ENCODE measurements at places on chromosomes 16 and 17.
A peak's percentile ranks its signal among the peaks of the same experiment; 100 is the strongest.

- H3K4me3 ChIP-seq: no peak overlapping the region
- peaks cover 37% of the 10 kb centered on the region for H3K4me1 ChIP-seq
- H3K27ac ChIP-seq: no peak overlapping the region
- H3K36me3 ChIP-seq: no peaks in the 10 kb centered on the region
Observed at GRCh38 chr17:6460531-6461161, 16.4 kb downstream of the PIMREG start.

- H3K4me1 ChIP-seq: peaks cover under 1% of the 10 kb centered on the region
- no peak overlapping the region for H3K27ac ChIP-seq
- no peaks in the 10 kb centered on the region for H3K27me3 ChIP-seq
Observed at GRCh38 chr17:73371285-73371684, 59.5 kb upstream of the CDC42EP4 start.

DNA sequence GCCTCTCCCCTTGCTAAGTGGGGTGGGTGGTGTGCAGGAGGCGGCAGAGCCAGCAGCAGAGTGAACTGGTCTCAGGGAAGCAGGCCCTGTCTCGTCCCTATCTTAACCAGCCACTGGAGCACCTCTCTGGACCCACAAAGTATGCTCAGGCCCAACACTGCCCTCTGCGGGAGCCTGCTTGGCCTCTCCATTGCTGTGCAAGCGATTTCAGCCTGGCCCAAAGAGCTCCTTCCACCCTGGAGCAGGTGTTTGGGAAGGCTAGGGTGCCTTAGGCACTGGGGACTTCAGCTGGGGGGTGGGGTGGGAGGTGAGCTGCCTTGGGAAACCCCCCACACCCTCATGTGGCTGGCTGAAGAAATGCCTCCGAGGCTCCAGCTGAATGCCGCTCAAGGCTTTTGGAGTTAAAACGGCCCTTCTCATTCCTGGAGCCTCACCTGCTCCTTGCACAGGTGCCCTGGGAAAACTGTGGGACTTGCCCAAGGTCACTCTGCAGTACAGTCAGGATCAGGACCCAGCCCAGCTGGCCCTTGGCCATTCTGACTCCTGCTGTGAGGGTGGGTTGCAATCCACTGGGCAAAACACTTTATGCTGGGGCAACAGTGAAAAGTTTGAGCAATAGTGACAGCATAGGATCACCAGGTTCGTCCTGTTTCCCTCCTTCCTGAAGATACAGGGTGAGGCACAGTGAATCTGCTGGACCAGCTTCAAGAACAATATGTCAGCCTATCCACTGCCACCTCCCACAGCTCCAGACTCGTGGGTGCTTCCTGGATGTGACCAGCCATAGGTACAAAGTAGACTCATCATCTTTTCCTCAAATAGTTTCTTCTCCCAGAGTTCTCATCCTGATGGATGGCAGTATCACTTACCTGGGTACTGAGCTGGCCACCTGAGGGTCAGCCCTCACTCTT is 5.9 kb upstream of the UBE2O start:
- DNase-seq: peak; percentile 75
- H3K4me3 ChIP-seq: no peak overlapping the region
- peaks cover 6% of the 10 kb centered on the region for H3K27me3 ChIP-seq
- H3K4me1 ChIP-seq: no peaks in the 10 kb centered on the region
- no peak overlapping the region for H3K27ac ChIP-seq
- no peaks in the 10 kb centered on the region for H3K36me3 ChIP-seq

DNA sequence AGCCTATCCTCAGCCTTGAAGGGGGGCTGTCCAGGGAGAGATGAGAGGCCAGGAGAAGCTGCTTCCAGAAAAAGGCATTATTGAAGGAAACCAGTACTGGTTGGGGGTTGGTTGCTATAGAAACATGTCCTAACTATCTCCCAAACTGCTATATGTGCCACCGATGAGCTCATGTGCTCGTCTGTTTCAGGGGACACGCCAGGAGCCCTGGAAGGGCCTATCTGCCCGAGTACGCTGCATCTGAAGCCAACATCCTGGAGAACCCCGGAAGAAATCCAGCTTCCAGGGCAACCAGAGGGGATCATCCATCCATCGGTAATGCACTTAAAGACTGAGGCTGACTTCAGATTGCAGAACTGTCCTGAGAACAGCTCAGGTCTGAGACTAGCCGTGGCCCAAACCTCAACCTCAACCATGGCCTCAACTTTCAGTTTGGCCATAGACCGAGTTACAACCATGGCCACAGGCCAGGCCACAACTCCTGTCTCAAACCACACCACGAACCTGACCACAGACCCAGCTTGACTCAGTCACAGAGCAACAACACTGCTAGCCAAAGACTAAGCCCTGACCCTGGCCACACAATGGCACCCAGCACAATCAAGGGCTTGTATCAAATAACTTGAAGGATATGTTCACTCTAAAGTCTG is 10.2 kb downstream of the PITPNM3 start:
- no peak overlapping the region for H3K4me3 ChIP-seq
- no peak overlapping the region for H3K27ac ChIP-seq
- H3K36me3 ChIP-seq: no peaks in the 10 kb centered on the region
- H3K4me1 ChIP-seq: peaks cover 7% of the 10 kb centered on the region

DNA sequence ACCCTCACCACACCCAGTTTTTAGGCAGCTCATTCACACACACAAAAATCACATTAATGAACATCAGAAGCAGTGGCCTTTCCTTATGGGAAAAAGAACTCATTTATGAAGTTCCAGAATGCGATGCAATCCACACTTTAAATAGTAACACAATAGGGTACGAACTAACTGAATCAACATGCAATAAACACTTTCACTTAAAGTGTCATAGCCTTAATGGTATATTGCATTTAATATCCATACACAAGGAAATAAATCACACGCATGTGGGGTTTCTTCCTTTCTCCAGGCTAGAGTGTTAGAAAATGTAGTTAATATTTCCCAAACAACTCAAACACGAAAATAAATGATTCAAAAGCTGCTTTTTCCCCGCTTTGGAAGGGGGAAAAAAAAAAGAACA is 19.7 kb downstream of the ADCY9 start:
- no peak overlapping the region for H3K4me3 ChIP-seq
- H3K4me1 ChIP-seq: no peaks in the 10 kb centered on the region
- DNase-seq: no peak
- no peak overlapping the region for H3K27ac ChIP-seq
- no peaks in the 10 kb centered on the region for H3K36me3 ChIP-seq
- peaks cover 3% of the 10 kb centered on the region for H3K27me3 ChIP-seq

DNA sequence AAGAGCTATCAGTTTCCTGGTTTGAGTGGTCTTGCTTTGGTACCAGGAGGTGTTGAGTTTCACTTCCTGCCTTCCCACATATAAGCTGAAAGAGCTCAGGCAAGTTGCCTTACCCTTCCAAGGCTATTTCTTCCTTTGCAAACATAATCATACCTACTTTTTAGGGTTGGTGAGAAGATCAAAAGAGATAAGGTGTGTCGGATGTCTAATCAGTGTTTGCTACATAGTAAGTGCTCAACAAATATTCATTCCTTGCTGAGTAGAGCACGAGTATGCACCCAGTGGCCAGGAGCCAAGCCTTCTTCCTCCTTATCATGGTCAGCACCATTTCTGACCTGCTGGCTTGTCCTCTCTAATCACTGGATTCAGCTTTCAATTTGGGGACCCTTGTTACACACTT is 12.7 kb upstream of the TMEM98 start:
- DNase-seq: no peak
- H3K27ac ChIP-seq: no peak overlapping the region
- peaks cover 5% of the 10 kb centered on the region for H3K4me1 ChIP-seq
- H3K27me3 ChIP-seq: peaks cover 3% of the 10 kb centered on the region

DNA sequence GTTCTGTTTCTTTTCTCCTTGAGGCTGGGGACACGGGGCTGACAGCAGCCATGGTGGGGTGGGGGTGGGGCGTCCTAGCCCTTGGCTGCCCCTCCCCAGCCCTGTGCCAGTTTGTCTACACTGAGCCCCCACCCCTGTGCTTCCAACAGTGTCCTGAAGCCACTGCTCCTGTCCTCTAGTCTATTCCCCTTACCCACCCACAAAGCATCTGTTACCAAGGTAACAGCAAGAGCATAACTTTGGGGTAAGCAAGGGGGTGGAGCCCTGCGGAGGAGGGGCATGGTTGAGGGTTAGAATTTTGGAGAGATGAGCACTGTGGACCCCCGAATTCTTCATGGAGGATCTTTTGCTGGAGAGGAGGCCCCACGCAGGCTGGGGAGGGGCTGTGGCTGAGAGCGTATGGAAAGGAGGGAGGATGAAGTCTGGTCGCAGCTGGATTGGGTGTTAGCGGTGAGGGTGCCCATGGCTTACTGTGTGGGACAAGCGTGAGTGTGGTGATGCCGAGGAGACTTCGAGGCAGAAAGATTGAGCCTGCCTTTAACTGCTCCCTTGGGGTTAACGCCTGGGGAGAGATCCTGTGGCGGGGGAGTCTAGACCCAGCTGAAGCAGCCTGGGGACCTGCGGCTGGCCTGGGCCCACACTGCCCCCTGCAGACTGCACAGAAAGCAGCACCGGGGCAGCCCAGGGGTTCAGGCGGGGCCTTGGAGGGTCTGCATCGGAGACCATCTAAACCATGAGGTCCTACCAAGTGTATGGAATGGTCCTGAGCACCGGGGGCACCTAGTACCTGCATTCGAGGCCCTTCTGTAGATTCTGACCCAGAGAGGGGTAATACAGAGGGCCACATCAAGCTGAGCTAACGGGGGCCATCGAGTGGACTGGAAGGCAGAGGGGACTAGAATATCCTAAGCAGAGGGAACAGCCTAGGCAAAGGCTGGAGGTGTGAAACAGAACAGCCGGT is 6.1 kb upstream of the STAC2 start:
- peaks cover 21% of the 10 kb centered on the region for H3K4me1 ChIP-seq
- H3K27ac ChIP-seq: peak overlapping the region; percentile 85
- peak; percentile 70 for DNase-seq
- no peak overlapping the region for H3K4me3 ChIP-seq

GRCh38 chr16:3904875-3905274 is 24.4 kb upstream of the CREBBP start:
- no peaks in the 10 kb centered on the region for H3K4me1 ChIP-seq
- DNase-seq: no peak
- no peak overlapping the region for H3K4me3 ChIP-seq
- no peaks in the 10 kb centered on the region for H3K27me3 ChIP-seq
- no peak overlapping the region for H3K27ac ChIP-seq

- no peak overlapping the region for H3K27ac ChIP-seq
- H3K36me3 ChIP-seq: peaks cover 19% of the 10 kb centered on the region
- no peak for DNase-seq
- H3K27me3 ChIP-seq: peaks cover 1% of the 10 kb centered on the region
Observed at GRCh38 chr16:19639986-19640421, 78.0 kb downstream of the KNOP1 start.

- no peak overlapping the region for H3K4me3 ChIP-seq
- peaks cover 8% of the 10 kb centered on the region for H3K4me1 ChIP-seq
- no peak overlapping the region for H3K27ac ChIP-seq
- H3K36me3 ChIP-seq: no peaks in the 10 kb centered on the region
- no peak for DNase-seq
- H3K27me3 ChIP-seq: peaks cover 3% of the 10 kb centered on the region
Observed at GRCh38 chr17:73560661-73561060, 83.6 kb downstream of the SDK2 start.

GRCh38 chr16:49587511-49587910 is 213.9 kb downstream of the C16orf78 start:
- no peaks in the 10 kb centered on the region for H3K36me3 ChIP-seq
- peaks cover 11% of the 10 kb centered on the region for H3K4me1 ChIP-seq
- H3K27ac ChIP-seq: no peak overlapping the region
- H3K27me3 ChIP-seq: peaks cover 7% of the 10 kb centered on the region
- H3K4me3 ChIP-seq: no peak overlapping the region

DNA sequence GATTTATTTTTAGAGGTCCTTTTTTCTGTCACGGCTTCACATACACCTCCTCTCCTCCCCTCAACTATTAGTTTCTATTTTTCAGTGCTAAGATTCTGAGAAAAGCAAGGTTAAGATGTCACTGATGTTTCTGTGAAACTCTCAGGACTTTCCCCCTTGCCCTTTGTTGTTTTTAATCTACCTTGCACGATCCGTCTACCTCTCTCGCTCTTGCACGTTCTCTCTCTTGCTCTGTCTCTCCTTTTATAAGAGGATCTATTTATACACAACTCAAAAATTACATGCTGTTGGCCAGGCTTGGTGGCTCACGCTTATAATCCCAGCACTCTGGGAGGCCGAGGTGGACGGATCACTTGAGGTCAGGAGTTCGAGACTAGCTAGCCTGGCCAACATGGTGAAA is 43.6 kb downstream of the RPA1 start:
- no peak overlapping the region for H3K27ac ChIP-seq
- H3K4me3 ChIP-seq: no peak overlapping the region
- peaks cover 3% of the 10 kb centered on the region for H3K4me1 ChIP-seq
- no peak for DNase-seq

DNA sequence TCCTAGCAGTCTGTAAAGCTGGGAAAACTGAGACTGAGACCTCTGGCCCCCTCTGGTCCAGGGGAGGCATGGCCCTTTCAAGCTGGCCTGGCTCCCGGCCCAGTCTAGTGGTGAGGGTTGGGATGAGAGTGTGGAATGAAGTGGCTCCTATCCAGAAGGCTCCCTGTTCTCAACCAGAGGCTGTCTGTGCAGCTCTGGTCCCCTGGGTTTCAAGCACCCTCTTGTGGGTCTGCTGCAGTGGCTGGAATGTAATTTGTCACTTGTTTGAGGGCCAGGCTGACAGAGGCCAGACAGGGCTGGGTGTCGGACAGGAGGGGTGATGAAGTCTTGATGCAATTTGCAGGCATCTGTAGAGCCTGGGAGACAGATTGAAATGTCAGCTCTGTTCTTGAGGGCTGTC is 22.1 kb upstream of the PHF12 start:
- no peak overlapping the region for H3K4me3 ChIP-seq
- peaks cover 18% of the 10 kb centered on the region for H3K27me3 ChIP-seq
- no peak for DNase-seq
- H3K4me1 ChIP-seq: peaks cover 12% of the 10 kb centered on the region
- H3K27ac ChIP-seq: no peak overlapping the region

DNA sequence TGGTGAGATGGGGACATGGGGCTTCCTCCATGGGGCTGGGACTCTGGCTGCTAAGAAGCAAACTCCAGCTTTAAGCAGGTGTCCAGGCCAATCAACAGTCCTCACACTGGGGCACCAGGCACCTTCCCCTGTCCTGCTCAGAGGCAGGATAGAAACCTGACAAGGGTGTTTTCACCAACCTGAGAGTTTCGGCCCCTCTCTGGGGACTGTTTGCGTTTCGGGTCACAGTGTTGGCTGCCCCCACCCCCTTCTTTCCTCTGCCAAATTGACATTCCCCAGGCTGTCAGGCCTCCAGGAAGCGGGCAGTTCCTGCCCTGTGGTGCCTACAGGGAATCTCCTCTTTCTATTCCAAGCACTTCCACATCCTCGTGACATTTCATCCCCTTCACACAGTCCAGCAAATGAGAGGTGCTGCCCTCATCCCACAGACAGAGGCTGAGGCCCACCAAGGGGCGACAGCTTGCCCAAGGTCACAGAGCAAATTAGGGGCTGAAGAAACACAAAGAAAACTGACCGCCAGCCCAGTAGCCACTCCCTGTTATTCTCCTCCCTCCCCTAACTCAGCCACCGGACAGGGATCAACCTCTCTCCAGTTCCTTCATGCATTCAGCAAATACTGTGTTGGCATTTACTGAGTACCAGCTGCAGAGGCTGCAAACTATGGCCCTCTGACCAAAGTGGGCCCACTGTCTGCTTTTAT is 38.0 kb downstream of the MMP15 start:
- H3K4me3 ChIP-seq: no peak overlapping the region
- peak overlapping the region; percentile 98 for H3K27ac ChIP-seq
- no peaks in the 10 kb centered on the region for H3K36me3 ChIP-seq

Data from endothelial cell (in vitro differentiated cells).